Fibroblast of pulmonary artery (primary cell): ENCODE measurements at places on chromosomes 3 and 15.

DNA sequence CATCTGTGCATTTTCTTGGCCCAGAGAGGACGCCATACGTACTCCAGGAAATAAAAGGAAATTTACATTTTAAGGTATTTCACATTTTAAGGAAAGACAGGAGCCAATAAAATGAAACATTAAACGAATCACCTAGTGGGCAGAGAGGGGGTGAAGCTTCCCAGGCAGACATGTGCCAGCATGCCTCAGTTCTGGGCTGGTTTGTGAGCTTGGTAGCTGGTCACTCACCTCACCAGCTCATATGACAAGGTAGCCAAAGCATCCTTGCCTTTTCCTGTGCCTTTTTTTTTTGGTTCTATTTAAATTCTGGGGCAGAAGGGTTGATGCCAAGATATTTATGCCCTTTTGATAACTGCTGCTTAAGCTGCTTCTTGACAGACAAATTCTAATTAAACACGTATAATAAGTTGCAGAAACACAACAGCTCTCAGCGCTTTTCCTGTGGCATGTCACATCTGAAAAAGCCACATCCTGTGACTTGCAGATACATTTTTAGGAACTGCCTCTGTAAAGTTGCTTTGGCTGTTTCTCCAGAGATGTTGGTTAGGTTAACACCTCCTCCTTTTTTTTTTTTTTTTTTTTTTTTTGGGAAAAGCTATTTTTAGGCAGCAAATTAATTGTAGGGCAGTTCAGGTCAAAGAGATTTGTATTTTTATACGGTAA lies 218.6 kb downstream of the PDCD6IP start:
- DNase-seq, result no peak

DNA sequence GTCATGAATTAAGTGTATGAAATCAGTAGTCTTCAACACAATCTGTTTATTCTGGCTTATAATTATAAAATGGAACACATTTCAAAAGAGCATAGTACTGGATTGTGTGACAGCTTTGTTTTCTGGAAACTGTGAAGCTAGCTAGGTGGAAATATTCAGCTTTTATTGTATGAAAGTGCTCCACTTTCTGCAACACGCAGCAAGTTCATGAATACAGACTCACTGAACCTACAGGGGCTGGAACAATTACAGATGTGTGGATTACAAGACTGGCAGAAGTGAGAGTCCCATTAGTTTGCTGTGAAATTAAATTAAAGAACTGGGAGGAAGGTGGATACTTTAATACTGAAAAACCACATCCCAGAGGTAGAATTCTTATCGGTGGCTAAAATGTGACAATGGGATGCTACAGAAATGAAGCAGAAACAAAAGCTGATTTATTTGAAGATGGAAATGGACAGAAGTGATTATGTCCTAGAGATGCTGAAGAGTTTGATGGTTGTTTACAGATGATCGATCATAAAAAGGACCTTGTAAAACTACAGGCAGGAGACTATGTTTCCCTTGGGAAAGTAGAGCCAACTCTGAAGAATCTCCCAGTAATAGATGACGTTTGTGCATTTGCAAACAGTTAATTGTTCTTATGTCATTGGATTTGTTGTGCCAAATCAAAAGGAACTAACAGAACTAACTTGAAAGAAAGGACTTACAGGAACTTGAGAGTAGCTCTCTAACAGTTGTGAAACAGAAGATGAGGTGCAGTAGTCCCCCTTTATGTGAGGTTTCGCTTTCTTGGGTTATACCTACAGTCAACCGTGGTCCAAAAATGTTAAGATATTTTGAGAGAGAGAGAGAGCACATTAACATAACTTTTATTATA lies 15.7 kb downstream of the TF start:
- DNase-seq, result no peak

- DNase-seq, result no peak
Measured at GRCh38 chr3:9331171-9331570, 31.7 kb upstream of the THUMPD3 start.

DNA sequence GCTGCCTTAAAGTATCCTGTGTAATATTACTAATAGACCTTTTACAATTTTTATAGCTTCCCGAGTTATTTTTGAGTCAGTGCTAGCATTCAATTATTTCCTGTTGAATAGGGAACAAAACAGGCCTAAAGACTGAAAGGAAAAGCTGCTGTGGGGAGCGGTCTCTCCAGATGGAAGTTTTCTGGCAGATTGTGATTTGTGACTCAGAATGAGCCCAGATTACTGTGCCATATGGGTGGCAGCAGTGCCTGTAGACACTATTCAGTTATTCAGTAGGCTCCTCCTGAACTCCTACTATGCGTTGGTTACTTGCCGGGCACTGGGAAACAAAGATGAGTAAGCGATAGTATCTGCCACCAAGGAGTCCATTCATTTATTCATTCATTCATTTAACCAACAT lies 211.8 kb downstream of the CHST2 start:
- DNase-seq, result peak; percentile 31

DNA sequence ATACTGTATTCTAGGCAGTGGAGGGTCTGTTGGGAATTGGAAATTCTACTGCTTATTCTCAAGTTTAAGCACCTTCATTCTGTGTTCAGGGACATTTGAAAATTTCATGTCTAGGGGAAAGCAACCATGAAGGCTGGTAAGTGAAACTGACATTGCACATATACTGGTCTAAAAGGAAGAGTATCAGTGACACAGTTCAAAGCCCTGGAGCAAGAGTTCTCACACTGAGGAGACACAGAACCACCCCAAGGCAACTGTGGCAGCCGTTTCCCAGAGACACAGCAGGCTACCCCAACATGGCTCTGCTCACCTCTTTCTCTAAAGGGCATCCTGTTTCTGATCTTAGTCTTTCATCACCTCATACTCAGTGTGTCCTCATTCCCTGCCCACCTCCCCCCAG lies 67.5 kb downstream of the KCNMB2 start:
- no peak for DNase-seq

GRCh38 chr3:140630366-140630765 lies 47.5 kb upstream of the TRIM42 start:
- no peak for DNase-seq

DNA sequence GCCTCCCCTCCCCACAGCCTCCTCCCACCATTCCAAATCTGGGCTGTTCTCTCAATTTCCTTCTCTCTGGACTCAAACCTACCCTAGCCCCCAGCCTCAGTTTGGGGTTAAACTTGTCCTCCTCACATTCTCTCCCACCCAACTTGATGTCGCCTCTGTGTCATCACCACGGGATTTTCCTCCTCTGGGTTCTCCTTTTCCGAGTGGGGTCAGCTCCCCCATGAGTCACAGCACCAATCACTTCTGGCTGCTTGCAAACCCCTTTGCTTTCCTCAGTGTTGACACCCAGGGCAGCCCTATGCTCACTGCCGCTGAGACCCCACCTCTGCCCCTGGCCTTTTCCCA lies 451 bp downstream of the CCR5AS start:
- no peak for DNase-seq

DNA sequence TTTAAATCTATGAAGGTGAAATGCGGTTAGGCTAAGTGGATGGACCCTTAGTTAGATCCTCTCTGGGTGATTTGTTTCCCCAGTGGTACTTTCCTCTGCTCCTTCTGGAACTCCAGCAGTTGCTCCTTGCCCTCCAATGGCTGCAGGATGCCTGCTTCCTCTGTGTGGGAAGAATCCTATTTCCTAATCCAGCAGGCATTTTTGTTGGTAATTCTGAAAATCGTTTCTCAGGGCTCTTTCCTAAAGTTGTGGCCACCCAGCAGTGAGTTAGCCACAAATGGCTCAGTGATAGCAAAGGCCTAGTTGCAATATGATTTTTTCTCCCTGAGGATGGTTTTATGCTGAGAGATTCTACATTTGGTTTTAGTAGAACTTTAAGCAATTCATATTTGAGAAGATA lies 332.3 kb upstream of the C2CD4B start:
- peak; percentile 23 for DNase-seq

DNA sequence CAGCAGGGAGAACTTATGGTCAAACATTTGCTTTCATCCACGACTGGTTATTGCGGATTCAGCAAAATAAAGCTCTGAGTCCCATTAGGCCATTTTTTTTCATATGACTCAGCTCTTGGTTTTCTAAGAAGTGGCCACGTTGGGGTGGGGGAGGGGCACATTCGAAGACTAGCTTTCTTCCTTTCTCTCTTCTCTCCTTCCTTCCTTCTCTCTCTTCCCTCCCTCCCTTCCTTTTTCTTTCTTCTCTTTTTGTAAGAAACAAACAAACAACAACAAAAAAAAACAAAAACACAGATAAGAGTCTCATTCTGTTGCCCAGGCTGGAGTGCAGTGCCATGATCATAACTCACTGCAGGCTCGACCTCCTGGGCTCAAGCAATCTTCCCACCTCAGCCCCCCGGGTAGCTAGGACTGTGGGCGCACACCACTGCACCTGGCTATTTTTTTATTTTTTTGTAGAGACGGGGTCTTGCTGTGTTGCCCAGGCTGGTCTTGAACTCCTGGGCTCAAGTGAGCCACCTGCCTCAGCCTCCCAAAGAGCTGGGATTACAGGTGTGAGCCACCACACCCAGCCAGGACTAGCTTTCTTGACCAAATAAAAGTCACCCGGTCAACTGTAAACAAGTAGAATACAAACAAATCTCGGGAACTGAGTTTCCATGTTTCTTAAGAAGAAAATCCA lies 41.6 kb downstream of the ABCC5 start:
- DNase-seq, result peak; percentile 9

DNA sequence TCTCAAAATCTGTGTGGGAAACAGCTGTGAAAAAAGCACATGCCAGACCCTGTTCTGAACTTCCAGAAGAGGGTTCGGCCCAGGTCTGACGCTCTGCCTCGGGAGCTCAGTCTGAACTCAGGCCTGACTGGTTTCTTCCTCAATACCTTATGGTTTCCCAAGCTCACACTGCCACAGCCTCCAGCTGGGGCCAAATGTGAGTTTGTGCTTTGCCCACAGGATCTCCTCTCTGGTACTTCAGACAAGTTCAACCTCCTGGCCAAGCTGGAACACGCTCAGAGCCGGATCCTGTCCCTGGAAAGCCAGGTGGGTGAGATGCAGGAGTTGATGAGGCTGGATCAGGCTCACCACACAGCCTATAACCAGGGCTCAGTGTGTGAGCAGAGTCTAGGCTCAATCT lies 33.8 kb downstream of the CYP11A1 start:
- DNase-seq, result no peak

DNA sequence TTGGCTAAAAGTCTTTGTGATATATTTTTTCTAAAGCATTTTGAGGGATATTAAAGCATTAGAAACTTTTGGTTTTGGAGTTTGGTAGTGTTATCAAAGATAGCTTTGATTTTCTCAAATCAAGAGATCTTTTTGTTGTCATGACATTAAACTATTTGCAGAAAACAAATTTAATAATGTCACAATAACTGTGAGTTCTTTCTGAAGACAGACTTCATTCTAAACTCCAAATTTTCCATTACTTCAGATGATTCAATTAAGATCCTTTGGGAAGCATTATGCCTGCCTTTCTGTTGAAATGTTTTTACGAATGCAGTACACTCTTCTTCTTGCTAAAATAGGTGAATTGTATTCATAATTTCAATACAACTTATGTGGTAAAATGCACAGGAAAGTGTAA lies 145.4 kb downstream of the ALCAM start:
- no peak for DNase-seq

DNA sequence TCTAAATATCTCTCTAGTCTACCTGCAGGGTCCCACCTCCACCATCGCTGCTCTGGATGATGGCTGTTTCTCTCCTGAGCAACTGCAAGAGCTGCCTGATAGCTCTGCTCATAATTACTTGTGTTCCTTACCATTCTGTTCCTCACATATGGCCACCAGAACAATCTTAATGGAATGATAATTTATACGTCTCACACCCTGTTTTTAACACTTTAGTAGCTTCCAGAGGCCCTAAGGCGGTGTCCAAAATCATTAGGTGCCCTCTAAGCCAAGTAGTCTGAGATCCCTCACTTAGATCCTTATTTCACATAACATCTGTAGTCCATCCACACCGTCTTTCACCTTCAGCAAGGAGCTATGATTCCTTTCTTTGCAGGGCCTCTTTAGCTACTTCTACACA lies 373.3 kb downstream of the GBE1 start:
- DNase-seq, result no peak

DNA sequence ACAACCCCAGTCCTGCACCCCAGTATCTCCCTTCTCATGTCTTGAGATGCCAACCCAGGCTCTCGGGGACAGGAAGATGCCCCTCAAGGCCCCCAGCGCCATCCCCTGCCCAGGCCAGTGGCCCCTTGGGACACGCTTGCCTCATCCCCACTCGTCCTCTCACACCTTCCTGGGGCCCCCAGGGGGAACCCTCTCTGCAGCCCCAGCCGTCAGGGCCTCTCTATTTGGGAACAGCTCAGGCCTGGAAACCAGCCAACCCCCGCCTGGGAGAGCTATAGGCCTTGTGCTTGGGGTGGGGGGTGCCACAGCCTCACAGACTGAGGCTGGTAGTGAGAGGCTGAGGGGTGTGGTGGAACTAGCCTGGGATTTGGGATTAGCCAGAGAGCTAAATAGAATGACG lies 7.8 kb downstream of the LINGO1 start:
- no peak for DNase-seq
